ENCODE measurements at places on chromosomes 16 and 17.

GRCh38 chr17:50508573-50509460 is 578 bp downstream of the MYCBPAP start:
- no peak for DNase-seq

- DNase-seq: no peak
Observed at GRCh38 chr16:66324815-66325515, 41.5 kb upstream of the CDH5 start.

GRCh38 chr16:78742501-78743283 is 643.2 kb downstream of the WWOX start:
- DNase-seq: peak; percentile 59

DNA sequence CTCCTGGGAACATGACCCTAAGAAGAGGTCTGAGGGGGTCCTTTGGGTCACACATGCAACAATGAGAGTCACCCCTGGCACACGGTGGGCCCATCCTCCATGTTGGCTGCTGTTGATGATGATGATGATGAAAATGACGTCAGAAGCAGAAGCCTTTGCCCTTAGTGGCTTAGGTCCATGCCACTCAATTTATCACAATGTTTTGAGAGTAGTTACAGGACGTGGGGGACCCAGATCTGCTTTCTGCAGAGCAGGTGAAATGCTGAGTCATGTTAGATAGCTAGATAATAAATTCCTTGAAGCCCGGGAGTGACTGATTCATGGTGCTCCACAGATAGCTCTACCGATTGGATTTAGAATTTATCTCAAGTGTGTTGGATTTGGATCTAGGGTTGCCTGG is 53.9 kb downstream of the VPS35L start:
- no peak for DNase-seq

- no peak for DNase-seq
Observed at GRCh38 chr16:69073181-69073702, 32.2 kb upstream of the HAS3 start.

DNA sequence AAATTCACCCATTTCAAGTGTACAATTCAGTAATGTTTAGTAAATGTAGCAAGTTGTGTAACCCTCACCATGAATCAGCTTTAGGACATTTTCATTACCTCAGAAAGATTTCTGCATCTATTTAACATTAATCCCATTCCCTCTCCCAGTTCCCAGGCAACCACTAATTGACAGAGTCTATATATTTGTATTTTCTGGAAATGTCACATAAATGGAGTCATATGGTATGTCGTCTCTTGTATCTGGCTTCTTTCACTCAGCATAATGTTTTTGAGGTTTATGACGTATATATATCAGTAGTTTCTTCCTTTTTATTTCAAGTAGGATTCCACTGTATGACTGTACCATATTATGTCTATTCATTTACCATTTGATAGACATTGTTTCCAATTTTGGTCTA is 199.8 kb downstream of the CYB561 start:
- DNase-seq: no peak

DNA sequence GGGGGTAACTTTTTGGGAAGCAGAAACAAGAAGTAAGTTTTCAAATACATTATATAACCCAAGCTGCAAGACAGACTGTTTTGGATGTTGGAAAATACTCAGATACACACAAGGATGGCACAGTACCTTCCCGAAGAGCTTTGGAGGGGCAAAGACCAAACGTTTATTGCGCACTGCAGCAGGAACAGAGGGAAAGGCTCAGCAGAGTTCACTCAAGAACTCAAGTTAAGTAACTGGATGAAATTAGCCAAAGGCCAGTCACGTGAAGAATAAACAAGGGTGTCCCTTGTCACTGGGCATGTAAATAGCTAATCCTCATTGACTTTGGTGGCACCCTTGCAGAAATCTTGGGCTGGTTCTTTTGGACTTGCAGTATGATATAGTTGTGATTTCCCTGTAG is 2.8 kb downstream of the PDK2 start:
- DNase-seq: no peak

GRCh38 chr16:15572329-15573001 is 70.5 kb downstream of the MARF1 start:
- no peak for DNase-seq

DNA sequence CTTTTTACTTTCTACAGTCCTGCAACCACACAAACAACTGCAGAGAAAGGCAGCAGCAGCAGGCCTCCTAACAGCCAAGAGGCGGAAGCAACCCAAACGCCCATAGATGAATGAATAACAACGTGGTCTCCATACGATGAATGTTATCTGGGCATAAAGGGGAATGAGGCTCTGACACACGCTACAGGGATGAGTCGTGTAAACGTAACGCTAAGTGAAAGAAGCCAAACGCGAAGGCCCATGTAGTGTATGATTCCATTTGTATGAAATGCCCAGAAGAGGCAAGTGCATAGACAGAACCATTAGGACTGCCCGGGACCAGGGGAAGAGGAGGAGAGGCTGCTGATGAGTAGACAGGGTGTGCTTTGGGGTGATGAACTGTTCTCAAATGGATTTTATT is 94.8 kb upstream of the DNAH17 start:
- DNase-seq: no peak

Data from stimulated activated CD4-positive, alpha-beta T cell treated with anti-CD3 and anti-CD28 coated beads, TNF-alpha, amount 100 ng/mL, for 1 hour (primary cell).